Cardiac ventricle fibroblast (primary cell): ENCODE measurements at places on chromosomes 7 and 10. TPM values are rescaled to one million over a fixed set of nuclear protein-coding genes. Genes with fewer than 3 reads are reported as not detected.

EBLN1 gene
- total RNA-seq, result not detected in 2 replicates

NEBL gene
- 25.9 and 28.7 TPM in 2 replicates for total RNA-seq

CNTNAP2 gene
- total RNA-seq, result 0.05 and 0.31 TPM in 2 replicates

CALHM1 gene
- total RNA-seq, result not detected in 2 replicates

UPP1 gene
- 9.7 and 12.5 TPM in 2 replicates for total RNA-seq

SAP25 gene
- total RNA-seq, result not detected in 2 replicates
